A549 treated with RU486 at 1 μM for 4 hours (cell line): ENCODE measurements at places on chromosomes 2 and 18. TPM values are rescaled to one million over a fixed set of nuclear protein-coding genes. Genes with fewer than 3 reads are reported as not detected.

GKN1 gene
- 0.34 to 1.2 TPM (median 0.54 TPM) in 5 replicates for total RNA-seq

IGFBP5 gene
- total RNA-seq = 0.14 to 0.32 TPM (median 0.29 TPM) in 5 replicates

POTEE gene
- 0.03 to 0.09 TPM (median 0.05 TPM) in 4 of 5 replicates, not detected in the other for total RNA-seq

TTN gene
- total RNA-seq = under 0.01 TPM in 5 replicates

RAX gene
- not detected in 5 replicates for total RNA-seq

IL1R2 gene
- total RNA-seq = 0.42 to 1.1 TPM (median 0.57 TPM) in 5 replicates
